ENCODE measurements at places on chromosomes 13 and 19. TPM values are rescaled to one million over a fixed set of nuclear protein-coding genes. Genes with fewer than 3 reads are reported as not detected.

Gene HTR2A
- total RNA-seq = 0.35 TPM

Gene PIP5K1C
- total RNA-seq = 22.8 TPM

Gene NRTN
- 1.8 TPM for total RNA-seq

Gene C1QTNF9B
- total RNA-seq = not detected

Gene BRME1
- 5.9 TPM for total RNA-seq

Gene KCTD4
- 0.58 TPM for total RNA-seq

Gene KLK3
- 2.5 TPM for total RNA-seq

Gene ZNF91
- 70.8 TPM for total RNA-seq

Gene GPC5
- total RNA-seq = 0.42 TPM

DNA sequence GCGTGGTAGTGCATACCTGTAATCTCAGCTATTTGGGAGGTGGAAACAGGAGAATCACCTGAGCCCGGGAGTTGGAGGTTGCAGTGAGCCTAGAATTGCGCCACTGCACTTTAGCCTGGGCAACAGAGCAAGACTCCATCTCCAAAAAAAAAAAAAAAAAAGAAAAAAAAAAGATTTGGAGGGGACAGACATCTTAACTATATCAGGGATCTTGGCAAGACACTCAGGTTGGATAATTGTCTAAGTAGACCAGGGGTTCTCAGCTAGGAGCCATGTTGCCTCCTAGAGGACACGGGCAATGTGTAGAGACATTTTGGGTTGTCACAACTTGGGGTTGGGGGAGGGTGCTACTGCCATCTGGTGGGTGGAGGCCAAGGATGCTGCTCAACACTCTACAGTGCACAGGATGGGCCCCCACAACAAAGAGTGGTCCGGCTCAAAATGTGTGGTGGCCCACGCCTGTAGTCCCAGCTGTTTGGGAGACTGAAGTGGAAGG is 1.9 kb upstream of the ZNF580 start:
- no peak for DNase-seq

DNA sequence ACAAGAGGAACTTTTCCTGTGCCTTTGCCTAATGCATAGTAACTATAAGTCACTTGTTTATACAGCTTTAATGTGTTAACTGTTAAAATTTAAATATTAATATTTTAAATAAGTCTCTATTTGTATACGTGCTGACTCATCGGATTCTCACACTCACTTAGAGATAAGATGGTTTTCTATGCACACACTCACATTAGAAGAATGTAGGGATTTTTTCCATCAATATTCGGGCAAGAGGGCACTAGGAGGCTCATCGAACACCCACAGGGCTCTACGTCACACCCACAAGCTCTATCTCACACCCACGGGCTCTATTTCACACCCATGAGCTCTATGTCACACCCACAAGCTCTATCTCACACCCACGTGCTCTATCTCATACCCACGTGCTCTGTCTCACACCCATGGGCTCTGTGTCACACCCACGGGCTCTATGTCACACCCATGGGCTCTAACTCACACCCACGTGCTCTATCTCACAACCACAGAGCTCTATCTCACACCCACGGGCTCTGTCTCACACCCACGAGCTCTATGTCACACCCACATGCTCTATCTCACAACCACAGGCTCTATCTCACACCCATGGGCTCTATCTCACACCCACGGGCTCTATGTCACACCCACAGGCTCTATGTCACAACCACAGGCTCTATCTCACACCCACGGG is 73.4 kb downstream of the COL4A2 start:
- no peak for DNase-seq

DNA sequence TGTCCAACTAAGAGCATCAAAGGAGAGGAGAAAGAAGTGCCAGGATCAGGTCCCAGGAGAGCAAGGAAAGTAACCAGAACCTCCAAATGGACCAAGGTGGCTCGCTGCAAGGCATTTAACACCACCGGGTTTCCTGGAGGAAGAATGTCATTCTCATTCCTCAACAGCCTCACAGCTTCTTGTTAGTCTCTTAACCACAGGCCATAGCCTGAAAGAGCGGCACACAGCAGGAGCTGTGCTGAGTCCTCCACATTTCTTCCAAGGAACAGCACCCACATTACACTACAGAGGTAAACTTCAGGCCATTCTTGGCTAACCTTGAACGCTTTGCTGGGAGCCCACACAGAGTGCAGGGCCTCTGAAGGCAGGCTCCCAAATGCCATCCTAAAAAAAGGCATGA is 23.6 kb downstream of the DOCK9 start:
- no peak for DNase-seq

GRCh38 chr19:33722456-33723239 is 74.0 kb upstream of the KCTD15 start:
- no peak for DNase-seq

DNA sequence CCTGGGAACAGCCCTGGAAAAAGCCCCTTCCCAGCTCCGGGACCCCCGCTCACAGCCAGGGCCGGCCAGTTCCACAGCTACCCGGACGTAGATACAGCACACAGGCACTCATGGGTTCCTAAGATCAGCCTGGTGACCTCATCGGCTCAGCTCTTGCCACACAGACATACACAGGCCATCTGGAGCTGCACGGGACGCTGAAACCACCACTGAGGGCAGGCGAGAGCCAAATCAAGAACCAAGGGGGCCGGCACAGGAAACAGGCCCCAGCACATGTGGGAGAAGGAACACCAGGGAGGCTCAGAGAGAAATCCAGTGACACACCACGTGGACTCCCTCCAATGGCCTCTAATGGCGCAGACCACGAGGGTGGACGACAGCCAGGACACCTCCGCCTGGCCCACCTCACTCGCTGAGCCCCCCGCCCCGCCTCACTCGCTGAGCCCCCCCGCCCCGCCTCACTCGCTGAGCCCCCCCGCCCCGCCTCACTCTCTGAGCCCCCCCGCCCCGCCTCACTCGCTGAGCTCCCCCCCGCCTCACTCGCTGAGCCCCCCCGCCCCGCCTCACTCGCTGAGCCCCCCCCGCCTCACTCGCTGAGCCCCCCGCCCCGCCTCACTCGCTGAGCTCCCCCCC is 69.7 kb upstream of the C13orf46 start:
- no peak for DNase-seq

GRCh38 chr13:67445436-67445835 is 215.3 kb upstream of the PCDH9 start:
- no peak for DNase-seq

GRCh38 chr13:45472171-45472705 is 7.5 kb downstream of the COG3 start:
- no peak for DNase-seq

DNA sequence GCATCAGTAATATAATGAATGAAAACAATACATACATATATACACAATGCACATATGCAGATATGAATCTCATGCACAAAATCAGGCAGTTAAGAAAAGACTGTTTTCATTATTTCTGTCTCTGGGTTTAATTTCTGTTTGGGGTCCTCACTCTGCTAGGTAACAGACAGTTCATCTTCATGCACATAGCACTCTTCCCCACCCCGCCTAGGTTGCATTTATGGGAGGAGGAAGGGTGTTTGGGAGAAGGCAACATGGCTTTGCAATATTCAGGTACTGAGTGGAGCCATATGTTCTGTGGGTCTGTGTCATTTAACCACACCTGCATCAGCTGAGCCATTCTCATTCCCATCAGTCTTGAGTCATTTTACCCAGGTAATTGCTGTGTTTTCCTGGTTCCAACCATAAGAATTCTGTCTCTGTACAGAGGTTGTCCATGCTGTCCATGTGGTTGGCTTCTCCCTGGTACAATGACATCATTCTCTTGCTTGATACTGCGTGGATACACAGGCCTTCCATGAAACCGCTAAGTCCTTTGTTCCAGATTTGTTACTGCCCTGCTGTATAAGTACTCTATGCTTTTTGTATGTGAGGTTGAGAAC is 45.3 kb downstream of the RFC3 start:
- no peak for DNase-seq

DNA sequence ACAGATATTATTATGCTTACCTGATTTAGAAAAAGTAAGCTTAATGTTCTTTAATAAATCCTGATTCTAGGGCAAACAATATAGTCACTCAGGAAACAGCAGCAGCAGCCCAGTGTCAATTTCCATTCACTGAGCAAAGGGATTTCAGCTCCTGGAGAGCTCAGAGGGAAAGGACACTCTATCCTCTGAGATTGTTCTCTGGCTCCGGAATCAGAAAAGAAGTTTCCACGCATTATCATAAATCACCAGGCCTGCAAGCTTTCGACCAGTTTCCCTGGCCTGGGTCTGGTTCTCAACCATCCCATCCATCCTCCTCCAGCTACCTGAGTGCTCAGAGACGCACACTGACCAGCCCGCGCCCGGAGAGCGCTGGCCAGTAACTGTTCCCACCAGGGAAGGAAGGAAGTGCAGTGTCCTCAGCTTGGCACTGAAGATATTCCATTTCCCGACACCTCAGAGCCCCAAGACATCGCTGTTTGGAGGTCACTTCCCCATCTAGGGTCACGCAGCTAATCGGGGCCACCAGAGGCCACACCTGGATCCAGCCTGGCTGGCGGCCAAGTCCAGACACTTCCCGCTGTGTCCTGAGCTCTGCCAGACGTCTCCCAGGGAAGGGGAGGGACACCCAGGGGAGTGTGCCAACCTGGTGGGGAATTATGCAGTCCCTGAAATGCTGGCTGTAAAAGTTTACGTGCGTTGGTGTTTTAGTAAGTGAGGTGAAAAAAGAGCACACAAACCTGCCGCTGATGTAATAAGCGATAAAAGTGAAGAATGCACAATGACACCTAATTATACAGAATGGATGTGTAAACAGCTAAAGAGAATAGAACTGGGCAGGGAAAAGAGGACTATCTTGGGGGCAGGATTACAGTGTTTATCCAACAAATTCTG is 29.1 kb downstream of the EPS15L1 start:
- peak; percentile 81 for DNase-seq

- DNase-seq = peak; percentile 95
These were observed 2.2 kb upstream of the TSPAN16 start for GRCh38 chr19:11293433-11294389.

- DNase-seq = no peak
These were observed 11.1 kb downstream of the GJA3 start for GRCh38 chr13:20149762-20150161.

GRCh38 chr13:51006067-51006845 is 96.7 kb downstream of the RNASEH2B start:
- no peak for DNase-seq

GRCh38 chr13:114261328-114261965 is 20.0 kb upstream of the UPF3A start:
- DNase-seq = no peak

- no peak for DNase-seq
These were observed 1.8 kb upstream of the TM6SF2 start for GRCh38 chr19:19274716-19275565.

- DNase-seq = no peak
These were observed 237.1 kb upstream of the ARGLU1 start for GRCh38 chr13:106804991-106805390.

DNA sequence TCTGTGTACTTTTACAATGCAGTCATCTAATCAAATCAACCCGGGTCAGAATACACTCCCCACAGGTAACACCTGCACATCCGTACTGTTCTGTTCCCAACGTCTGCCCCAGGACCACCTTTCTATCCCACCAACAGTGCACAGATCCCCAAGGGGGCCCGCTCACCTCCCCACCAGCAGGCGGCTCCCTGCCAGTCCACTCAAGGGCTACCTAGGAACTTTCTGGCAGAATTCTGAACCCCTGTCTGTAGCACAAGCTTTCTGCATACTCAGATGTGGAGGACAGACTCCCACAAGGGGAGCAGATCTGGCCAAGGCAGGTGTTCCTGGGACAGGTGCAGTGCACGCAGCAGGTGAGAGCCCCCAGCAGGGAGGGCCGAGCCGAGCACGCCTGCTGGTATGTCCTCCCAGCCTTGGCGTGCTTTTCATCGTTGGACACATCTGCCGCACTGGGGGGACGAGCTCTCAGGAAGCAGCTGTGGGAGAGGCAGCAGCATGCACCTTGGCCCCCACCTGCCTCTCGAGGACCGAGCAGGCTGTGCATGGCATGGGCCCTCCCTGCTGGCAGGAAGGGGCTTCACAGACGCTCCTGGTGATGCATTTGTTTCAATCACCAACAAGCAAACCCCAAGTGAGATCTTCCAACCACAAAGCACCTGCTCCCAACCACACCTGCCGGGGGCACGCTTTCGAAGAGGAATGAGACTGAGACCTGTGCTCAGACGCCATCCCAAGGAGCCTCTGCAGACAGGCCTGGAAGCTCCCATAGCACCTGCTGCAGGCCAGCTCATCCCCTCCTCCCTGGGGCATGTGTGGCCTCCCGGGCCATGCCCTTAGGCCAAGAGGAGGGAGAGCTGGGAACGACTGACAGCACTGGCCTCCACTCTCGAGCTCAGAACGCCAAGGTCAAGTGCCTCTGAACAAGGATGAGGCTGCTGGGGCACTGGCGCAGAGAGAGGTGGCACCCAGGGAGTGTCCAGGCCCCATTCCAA is 35.9 kb downstream of the RAB20 start:
- peak; percentile 62 for DNase-seq

GRCh38 chr13:44874886-44875630 is 114.2 kb downstream of the NUFIP1 start:
- DNase-seq = no peak

DNA sequence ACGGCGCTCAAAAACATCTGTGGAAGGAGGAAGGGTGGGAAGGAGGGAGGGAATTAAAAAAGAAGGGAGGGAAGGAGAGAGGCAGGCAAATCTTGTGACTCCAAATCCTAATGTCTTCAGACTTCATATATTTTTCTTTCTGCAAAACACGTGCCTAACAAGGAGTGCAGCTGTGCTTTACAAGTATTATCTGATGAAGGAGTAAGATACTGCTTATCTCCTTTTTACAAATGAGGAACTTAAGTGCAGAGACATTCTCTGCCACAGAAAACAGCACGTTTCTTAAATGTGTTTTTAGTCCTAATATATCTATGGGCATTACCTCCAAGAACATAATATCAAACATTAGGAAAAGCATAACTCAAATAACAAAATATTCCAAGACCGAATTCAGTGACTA is 6.5 kb downstream of the FLT3 start:
- no peak for DNase-seq

- no peak for DNase-seq
These were observed 21.7 kb downstream of the CSNK1G2 start for GRCh38 chr19:1962674-1963073.

DNA sequence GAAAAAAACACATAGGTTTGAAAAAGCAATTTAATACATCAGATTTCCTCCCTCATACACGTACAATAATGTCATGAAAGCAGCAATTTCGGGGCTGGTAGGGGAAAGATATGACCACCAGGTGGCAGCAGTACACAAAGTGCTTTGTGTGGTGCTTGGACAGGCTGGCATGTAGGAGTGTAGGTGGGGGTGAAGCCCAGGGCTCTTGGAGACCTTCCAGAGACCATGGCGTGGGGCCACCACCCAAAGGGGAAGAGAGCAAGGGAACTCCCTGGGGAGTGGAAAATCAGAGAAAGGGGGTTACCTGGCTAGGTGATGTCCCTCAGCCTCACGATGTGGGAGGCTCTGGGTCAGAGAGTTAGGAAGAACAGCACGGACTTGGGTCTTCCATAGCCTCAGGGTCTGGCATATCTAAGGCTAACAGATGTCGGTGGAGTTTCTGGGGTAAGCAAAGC is 11.8 kb upstream of the CCNA1 start:
- DNase-seq = peak; percentile 67

- no peak for DNase-seq
These were observed 3.9 kb downstream of the SIX5 start for GRCh38 chr19:45764945-45765701.

Measured in colonic mucosa (tissue), 4 donors.